ENCODE measurements at places on chromosomes 12 and 14.

- H3K27ac ChIP-seq: no peak overlapping the region
- H3K36me3 ChIP-seq: no peaks in the 10 kb centered on the region
- H3K27me3 ChIP-seq: no peaks in the 10 kb centered on the region
- no peaks in the 10 kb centered on the region for H3K4me1 ChIP-seq
- DNase-seq: no peak
- no peak overlapping the region for H3K4me3 ChIP-seq
Observed at GRCh38 chr14:41986083-41986645, 379.5 kb downstream of the LRFN5 start.

GRCh38 chr12:124506145-124506831 is 61.1 kb downstream of the NCOR2 start:
- H3K4me1 ChIP-seq: peaks cover 26% of the 10 kb centered on the region
- no peak overlapping the region for H3K27ac ChIP-seq
- H3K36me3 ChIP-seq: no peaks in the 10 kb centered on the region
- H3K27me3 ChIP-seq: no peaks in the 10 kb centered on the region
- no peak for DNase-seq

GRCh38 chr12:43676183-43676813 is 82.3 kb downstream of the PUS7L start:
- no peaks in the 10 kb centered on the region for H3K36me3 ChIP-seq
- peak; percentile 20 for DNase-seq
- no peak overlapping the region for H3K27ac ChIP-seq
- H3K4me3 ChIP-seq: no peak overlapping the region

DNA sequence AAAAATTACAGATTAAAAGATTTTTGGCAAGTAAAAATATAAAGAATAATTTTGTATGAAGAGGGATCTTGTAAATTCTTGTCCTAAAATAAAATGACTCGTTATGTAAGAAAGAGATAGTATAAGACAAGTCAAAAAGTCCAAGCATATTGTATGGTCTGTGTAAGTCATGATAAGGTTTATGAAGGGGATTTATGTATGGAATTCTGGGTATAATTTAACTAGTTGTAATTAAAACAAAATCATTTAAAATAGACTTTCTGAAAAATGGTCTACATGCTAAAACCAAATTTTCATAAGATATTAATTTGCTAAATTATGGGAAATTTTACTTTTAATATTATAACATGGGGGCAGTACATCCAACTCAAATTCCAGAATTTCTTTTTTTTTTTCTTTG is 17.6 kb upstream of the PEX5 start:
- H3K27ac ChIP-seq: no peak overlapping the region
- no peak overlapping the region for H3K4me3 ChIP-seq
- peaks cover 14% of the 10 kb centered on the region for H3K36me3 ChIP-seq
- H3K4me1 ChIP-seq: no peaks in the 10 kb centered on the region
- no peak for DNase-seq

DNA sequence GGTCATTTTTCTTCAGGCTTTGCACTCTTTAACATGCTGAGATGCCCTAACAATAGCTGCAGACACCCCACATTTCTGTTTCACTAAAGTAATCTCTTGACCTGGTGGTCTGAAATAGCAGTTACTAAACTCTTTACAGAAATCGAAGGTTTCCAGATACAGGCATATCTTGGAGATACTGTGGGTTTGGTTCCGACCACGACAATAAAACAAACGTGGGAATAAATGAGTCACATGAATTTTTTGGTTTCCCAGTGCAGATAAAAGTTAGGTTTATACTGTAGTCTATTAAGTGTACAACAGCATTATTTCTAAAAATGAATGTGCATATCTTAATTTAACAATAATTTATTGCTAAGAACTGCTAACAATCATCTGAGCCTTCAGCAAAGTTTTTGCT is 208.7 kb downstream of the EGLN3 start:
- DNase-seq: no peak
- H3K4me1 ChIP-seq: no peaks in the 10 kb centered on the region
- H3K27ac ChIP-seq: no peak overlapping the region

DNA sequence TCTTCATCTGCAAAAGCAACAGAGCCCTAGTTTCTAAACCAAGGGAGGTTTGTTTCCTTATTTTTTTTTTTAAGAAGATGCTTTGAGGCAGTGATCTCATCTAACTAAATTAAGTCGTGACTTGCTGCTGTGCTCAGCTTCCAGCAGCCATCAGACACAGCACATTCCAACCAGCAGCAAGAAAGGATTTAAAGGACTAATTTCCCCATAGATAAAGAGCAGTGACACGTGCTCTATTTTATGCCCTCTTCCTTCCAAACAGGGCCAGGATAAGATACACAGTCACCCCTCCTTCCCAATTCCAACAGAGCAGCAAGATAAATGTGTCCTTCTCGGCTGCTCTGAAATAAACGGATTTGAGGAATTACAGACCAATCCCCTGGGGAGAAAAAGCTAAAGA is 81.7 kb downstream of the PRKAB1 start:
- H3K4me1 ChIP-seq: no peaks in the 10 kb centered on the region
- no peaks in the 10 kb centered on the region for H3K27me3 ChIP-seq
- no peak overlapping the region for H3K4me3 ChIP-seq
- DNase-seq: no peak

DNA sequence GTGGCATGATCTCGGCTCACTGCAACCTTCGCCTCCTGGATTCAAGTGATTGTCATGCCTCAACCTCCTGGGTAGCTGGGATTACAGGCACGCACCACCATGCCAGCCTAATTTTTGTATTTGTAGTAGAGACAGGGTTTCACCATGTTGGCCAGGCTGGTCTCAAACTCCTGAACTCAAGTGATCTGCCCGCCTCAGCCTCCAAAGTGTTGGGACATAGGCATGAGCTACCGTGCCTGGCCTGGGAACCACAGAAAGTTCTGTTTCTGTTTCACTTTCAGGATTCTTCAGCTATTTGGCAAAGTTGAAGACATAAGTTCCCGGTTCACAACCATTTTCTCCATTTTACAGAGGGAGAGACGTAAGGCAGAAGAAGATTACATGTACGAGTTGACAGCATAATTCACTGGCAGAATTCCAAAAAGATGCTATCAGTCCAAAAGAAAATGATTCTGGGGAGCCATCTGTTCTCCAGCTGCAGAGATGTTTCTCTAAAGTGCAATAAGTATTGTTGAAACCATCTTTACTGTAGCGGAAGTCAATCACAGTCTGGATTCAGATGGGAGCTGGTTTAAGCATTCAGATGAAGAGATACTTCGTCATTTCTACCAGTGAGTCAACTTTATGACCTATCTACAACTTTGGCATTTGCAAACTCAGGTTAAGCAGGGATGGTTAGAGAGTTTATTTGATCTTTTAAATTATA is 8.1 kb upstream of the RNF34 start:
- H3K4me1 ChIP-seq: peaks cover 23% of the 10 kb centered on the region
- H3K4me3 ChIP-seq: peak overlapping the region; percentile 74
- peak; percentile 50 for DNase-seq
- peak overlapping the region; percentile 58 for H3K27ac ChIP-seq
- H3K27me3 ChIP-seq: no peaks in the 10 kb centered on the region

- H3K4me3 ChIP-seq: no peak overlapping the region
- no peak overlapping the region for H3K27ac ChIP-seq
Observed at GRCh38 chr12:127991485-127991884, 275.5 kb upstream of the TMEM132C start.

GRCh38 chr12:67352682-67353081 is 83.5 kb downstream of the CAND1 start:
- H3K4me1 ChIP-seq: peaks cover 31% of the 10 kb centered on the region
- H3K36me3 ChIP-seq: peaks cover 13% of the 10 kb centered on the region
- no peak overlapping the region for H3K27ac ChIP-seq
- no peak for DNase-seq

DNA sequence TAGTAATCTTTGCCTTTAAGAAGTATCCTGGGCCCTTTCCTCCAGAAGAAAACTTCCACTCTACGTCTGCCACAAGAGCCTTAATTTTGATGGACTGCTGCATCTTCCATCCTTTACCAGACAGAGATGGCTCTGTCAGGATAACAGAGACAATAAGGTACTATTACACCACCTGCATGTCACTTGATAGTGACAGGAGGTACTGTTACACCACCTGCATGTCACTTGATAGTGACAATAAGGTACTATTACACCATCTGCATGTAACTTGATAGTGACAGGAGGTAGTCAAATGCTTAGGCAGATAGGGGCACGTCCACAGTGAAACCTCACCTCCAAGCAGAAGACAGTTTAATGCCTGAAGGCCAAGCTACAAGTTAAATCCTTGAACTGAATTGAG is 13.9 kb downstream of the OR6C74 start:
- no peak overlapping the region for H3K27ac ChIP-seq
- H3K36me3 ChIP-seq: no peaks in the 10 kb centered on the region
- no peaks in the 10 kb centered on the region for H3K27me3 ChIP-seq
- DNase-seq: no peak
- no peaks in the 10 kb centered on the region for H3K4me1 ChIP-seq

GRCh38 chr14:92254786-92255185 is 68.2 kb upstream of the SLC24A4 start:
- H3K27me3 ChIP-seq: peaks cover 71% of the 10 kb centered on the region
- DNase-seq: no peak
- H3K27ac ChIP-seq: no peak overlapping the region
- no peak overlapping the region for H3K4me3 ChIP-seq
- peaks cover 35% of the 10 kb centered on the region for H3K4me1 ChIP-seq

- no peak within 1 kb of the TSS for H3K27ac ChIP-seq
- peaks cover 65% of the 10 kb centered on the region for H3K27me3 ChIP-seq
- peak within 1 kb of the TSS; percentile 86 for H3K4me3 ChIP-seq
- peak; percentile 61 for DNase-seq
- no peaks in the 10 kb centered on the region for H3K36me3 ChIP-seq
Observed at GRCh38 chr12:51591016-51591901, at the start of gene SCN8A. SCN8A (plus strand) TSS chr12:51591233; CDS start chr12:51662818, 71,585 bp downstream.

- H3K27ac ChIP-seq: no peak overlapping the region
- DNase-seq: no peak
- H3K36me3 ChIP-seq: no peaks in the 10 kb centered on the region
- no peaks in the 10 kb centered on the region for H3K27me3 ChIP-seq
- no peaks in the 10 kb centered on the region for H3K4me1 ChIP-seq
Observed at GRCh38 chr14:63134801-63135200, 69.4 kb upstream of the RHOJ start.

GRCh38 chr12:45726603-45727300 is 2.8 kb upstream of the ARID2 start:
- H3K27ac ChIP-seq: peak overlapping the region; percentile 100
- peaks cover 17% of the 10 kb centered on the region for H3K36me3 ChIP-seq
- H3K4me1 ChIP-seq: peaks cover 25% of the 10 kb centered on the region
- H3K27me3 ChIP-seq: no peaks in the 10 kb centered on the region
- peak overlapping the region; percentile 95 for H3K4me3 ChIP-seq

DNA sequence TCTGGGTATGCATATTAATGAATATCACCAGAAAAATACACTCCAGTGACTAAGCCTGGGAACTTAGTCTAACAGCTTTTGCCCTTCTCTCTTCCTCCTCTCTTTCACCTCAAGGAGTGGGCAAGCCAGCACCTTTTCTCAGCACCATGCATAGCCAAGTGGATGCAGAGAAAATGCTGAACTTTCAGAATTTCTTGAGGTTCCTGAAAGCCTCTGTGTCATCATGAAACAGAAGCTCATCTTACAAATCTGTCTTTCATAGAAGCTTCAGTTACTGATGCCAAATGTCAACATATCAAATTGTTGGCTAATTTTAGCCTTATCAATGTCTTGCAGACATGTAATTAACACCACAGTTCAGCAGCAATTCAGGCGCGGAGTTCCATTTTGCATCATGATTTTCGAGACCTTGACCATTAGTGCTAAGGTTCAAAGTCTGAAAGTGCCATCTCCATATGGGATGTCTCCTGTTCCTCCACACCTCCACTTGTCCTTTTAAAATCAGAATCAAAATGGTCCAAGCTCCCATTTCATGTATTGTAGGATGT is 51.1 kb upstream of the RPH3A start:
- no peak for DNase-seq
- H3K4me1 ChIP-seq: no peaks in the 10 kb centered on the region
- peaks cover 13% of the 10 kb centered on the region for H3K27me3 ChIP-seq
- no peak overlapping the region for H3K4me3 ChIP-seq
- H3K36me3 ChIP-seq: no peaks in the 10 kb centered on the region

- H3K4me1 ChIP-seq: peaks cover 6% of the 10 kb centered on the region
- no peak for DNase-seq
- H3K27me3 ChIP-seq: no peaks in the 10 kb centered on the region
- H3K4me3 ChIP-seq: no peak overlapping the region
- H3K36me3 ChIP-seq: peaks cover 19% of the 10 kb centered on the region
Observed at GRCh38 chr12:50720085-50720484, 43.8 kb upstream of the ATF1 start.

GRCh38 chr12:12249216-12250050 is 17.4 kb downstream of the LRP6 start:
- no peak overlapping the region for H3K4me3 ChIP-seq
- H3K27me3 ChIP-seq: no peaks in the 10 kb centered on the region
- H3K27ac ChIP-seq: no peak overlapping the region
- no peaks in the 10 kb centered on the region for H3K36me3 ChIP-seq

GRCh38 chr12:3305464-3305863 is 185.5 kb upstream of the PRMT8 start:
- H3K4me3 ChIP-seq: no peak overlapping the region
- no peak overlapping the region for H3K27ac ChIP-seq

DNA sequence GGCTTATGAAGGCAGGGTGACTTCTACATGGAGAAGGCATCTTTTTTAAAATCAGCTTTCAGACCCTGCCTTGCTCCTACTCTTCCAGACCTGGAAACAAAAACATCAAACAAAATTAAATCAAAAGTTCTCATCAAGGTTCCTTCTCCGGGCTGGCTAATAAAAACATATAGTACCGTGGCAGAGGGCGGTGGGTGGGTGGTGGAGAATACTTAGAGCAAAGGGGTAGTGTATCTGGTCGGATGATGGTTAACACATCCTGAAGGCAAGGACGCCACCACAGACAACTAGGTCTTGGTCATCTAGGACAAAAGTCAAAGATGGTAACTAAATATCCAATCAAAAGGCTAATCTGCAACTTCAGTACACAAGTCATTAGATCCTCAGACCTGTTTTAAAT is 1.8 kb downstream of the DAD1 start:
- no peak for DNase-seq
- H3K27ac ChIP-seq: peak overlapping the region; percentile 97
- peak overlapping the region; percentile 99 for H3K4me3 ChIP-seq

GRCh38 chr12:92012691-92013090 is 133.0 kb downstream of the BTG1 start:
- peaks cover 6% of the 10 kb centered on the region for H3K36me3 ChIP-seq
- peaks cover 26% of the 10 kb centered on the region for H3K4me1 ChIP-seq
- no peak for DNase-seq
- H3K27ac ChIP-seq: no peak overlapping the region

Data from activated T-cell treated with anti-CD3 and anti-CD28 coated beads, Interleukin-2, amount 50 U/mL, for 72 hours (primary cell).